ENCODE measurements at places on chromosomes 6 and 20.

DNA sequence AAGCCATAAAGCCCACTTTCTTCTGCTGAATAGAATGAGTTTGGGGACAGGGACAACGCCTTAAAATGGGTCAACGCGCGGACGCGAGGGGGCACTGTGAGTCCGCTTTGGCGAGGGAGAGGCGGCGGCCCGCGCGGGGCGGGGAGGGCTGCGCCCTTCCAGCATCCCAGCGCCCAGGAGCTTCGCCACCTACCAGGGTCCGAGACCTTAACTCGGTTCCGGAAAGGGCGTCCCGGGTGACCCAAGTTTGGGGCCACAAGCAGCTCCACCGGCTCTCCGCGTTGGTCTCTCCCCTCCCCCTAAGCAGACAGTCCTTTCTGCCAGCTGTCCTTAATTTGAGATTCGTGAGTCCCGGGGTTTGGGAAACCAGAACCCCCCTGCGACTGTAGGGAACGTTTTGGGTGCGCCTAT lies 1.8 kb upstream of the SAMD5 start:
- DNase-seq, result peak; percentile 33

DNA sequence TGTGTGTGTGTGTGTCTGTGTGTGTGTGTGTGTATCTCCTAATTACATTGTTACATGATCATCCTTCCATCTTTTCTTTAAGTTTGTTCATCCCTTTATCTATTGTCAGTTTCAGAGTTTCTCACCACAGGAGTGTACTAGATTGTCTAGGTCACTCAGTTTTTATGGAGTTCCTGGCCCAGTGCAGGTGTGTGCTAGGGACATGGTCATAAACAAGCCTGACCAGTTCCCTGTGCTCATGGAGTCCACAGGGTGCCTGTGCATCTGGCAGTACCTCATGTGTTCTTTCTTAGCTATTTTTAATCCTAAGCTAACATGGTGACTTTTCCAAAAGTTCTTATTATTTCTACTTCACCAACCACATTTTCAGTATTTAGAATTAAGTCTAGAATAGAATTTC lies 43.9 kb downstream of the PHACTR2 start:
- DNase-seq, result no peak

GRCh38 chr6:37547564-37548061 lies 47.9 kb upstream of the CCDC167 start:
- DNase-seq, result no peak

DNA sequence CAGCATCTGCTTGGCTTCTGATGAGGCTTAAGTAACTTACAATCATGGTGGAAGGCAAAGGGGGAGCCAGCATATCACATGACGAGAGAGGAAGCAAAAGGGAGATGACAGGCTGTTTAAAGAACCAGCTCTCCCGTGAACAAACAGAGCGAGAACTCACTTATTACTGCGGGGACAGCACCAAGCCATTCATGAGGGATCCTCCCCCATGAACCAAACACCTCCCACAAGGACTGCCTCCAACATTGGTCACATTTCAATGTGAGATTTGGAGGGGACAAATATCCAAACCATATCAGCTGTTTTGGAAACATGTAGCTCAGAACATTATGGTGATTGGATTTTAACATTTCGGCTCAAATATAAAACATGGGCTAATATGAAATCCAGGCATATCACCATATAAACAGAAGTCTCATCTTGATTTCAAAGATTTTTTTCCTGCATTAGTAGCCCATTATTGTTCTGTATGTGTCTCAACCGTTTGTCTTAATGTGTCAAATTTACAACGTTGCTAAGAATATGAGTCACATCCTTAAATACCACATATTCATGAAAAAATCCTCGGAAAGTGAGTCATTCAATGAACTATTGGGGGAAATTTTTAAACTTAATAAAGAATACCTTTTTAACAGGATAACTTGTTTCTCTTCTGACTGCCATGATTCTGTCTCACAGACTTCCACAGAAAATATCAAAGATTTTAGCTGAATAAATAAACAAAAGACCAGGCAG lies 894.3 kb downstream of the TFAP2A start:
- no peak for DNase-seq

DNA sequence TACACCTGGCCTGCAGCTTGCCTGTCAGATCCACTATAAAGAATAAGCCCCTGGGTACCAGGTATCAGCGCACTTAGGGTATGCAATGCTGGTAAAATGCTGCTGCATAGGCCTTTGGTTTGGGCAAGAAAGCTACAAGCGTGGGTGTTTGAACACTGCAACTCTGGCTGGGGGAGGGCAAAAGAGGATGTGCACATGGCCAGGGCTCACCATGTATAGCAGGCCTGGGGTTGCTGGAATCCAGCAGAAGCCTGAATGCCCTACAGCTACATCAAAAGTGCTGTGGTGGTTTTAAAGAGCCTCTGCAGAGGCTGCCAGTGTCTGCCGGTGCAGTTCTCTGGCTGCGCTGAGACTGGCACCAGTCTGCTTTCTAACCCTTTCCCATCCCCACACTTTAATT lies 51.7 kb downstream of the UQCC1 start:
- DNase-seq, result no peak

- no peak for DNase-seq
Measured at GRCh38 chr6:55497694-55498093, 81.3 kb downstream of the HMGCLL1 start.

DNA sequence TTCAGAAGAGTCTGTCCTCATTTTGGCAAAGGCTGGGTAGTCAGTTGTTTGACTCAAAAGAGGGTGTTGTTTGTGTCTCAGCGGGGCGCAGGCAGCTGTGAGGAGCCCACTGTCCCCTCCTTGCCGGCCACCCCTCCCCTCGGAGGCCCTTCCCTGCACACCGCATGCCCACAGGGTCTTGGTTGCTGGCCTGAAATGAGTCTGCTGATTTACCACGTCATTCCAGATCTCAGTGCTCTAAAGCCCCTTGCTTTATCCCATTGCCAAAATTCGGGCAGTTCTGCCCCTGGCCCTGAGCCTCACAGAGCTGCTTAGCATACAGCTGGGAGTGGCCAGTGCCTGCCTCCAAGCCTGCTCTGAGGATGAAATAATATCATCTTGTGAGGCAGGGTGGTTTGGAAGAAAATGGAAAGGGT lies 220.7 kb downstream of the UST start:
- DNase-seq, result no peak

DNA sequence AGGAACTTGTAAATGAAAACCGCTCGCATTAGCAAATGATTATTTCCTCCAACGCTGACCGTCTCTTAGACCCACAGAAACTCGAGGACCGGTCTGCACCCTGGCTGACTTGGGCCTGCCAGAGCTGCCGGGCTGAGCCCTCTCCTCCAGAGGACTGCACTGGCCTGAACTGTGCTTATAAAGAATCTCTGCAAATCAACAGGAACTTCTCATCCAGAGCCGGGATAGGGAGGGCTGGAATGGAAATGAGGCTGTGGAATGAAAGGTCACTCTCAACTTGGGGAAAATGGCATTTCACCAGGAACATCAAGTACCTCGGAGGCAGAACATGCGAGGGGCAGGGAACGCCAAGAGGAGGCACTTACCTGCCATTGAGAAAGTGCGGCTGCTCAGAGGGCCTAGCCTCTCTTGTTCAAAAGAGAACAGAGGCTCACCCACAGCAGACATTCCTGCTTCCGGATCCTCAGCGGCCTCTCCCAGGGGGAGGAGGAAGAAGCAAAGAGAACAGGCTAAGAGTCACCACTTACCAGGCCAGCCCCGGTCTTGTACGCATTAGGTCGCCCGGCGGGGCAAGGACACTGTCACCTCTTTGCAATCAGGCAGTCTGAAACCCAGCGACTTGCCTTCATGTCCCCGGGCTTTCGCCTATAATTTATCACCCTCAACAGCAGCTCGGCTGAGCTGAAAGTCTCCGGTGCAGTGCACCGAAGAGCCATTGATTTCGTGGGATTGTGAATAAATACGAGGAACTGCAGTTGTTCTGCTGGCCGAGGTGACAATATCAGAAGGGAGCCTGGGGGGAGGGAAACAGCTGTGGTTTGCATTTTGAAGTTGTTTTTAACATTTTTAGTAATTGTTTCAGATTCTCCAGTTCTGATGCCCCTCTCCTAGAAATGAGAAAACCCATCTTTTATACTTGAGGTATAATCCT lies 37.6 kb downstream of the ZMYND8 start:
- DNase-seq, result peak; percentile 19

- no peak for DNase-seq
Measured at GRCh38 chr6:135331002-135331401, 149.9 kb downstream of the MYB start.

DNA sequence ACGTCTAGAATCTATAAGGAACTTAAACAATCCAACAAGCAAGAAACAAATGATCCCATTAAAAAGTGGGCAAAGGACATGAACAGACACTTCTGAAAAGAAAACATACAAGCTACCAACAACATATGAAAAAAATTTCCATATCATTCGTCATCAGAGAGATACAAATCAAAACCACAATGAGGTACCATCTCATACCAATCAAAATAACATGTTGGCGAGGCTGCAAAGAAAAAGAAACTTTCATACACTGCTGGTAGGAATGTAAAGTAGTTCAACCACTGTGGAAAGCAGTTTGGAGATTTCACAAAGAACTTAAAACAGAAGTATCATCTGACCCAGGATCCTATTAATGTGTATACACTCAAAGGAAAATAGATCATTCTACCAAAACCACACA lies 243.9 kb upstream of the RUNX2 start:
- DNase-seq, result no peak

DNA sequence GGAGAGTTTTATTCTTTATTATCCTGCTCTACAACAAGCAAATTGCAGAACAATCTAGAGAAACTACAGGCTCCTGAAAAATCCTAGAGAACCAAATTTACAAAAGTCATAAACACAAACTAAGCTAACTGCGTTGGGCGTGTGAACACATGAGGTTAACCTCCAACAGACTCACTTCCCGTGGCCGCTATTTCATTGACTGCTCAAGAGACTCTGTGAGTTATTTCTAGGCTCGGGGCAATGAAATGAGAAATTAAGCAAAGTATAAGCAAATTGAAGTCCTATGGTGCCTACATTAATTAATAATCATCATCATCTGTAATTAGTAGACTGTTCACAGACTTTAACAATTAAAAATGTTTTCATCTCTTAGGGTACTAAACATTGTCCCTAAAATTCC lies 100.0 kb downstream of the MBOAT1 start:
- no peak for DNase-seq

GRCh38 chr20:37734228-37734985 lies 40.6 kb downstream of the CTNNBL1 start:
- DNase-seq, result peak; percentile 4

GRCh38 chr6:164034602-164035140 lies 620.2 kb downstream of the QKI start:
- no peak for DNase-seq

GRCh38 chr6:71228461-71229041 lies 60.1 kb upstream of the OGFRL1 start:
- no peak for DNase-seq

DNA sequence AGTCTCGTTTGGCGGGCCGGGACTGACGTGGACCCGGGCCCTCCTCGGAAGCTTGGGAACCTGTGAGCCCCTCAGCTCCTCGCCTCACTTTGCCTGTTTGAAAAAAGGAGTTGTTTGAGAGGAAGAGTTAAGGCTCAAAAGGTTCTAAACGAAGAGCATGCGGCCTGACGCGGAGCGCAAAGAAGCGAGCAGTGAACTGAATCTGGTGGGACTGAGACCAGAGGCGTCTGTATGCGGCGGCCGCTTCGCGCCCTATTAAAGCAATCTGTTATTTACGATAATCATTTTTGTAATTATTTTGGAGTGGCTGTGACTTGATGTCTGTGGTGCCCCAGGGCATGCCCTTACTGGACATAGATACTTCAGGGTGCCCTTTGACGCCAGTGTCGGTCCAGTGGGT lies 3.3 kb upstream of the TFAP2C start:
- no peak for DNase-seq

DNA sequence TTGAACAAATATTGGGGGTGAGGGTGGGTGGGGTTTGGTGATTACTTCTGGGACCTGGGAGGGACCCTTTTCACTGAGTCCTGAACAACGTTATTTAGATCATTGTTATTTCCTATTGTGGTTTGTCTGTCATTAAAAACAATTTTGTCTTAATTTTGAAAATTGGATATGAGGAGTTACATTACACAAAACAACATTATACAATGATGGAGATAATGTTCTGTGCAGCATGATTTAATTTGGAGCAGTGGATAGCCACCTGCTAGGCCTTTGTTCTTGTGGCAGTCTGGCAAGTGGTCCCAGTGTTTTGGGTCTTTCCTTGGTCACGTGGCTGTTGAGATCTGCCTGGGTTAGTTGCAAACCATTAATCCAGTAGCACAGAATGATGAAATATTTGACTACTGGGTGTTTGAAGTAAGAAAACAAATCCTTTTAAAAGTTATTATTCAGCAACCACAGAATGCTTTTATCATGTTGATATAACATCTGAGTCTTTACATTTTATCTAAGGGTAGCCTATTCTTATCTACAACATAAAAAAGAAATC lies 172.8 kb downstream of the CDKAL1 start:
- no peak for DNase-seq

DNA sequence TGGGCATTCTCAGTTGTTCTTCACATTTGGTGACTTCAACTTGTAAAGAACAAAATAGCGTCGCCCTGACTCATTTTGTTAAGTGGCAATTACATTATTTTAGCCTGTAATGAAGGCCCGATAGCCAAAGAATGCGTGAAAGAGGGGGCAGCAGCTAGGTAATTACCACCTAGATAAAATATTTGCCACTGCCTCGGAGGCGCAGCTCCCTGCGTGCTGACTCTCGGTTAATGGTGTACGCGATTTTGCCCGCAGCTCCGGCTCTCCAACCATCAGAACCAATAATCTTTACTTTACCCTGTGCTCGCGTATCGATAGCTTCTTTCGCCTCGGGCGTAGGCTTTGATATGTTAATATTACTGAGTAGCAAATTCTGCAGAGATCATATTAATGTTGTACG lies 8.7 kb downstream of the TFAP2D start:
- DNase-seq, result no peak

DNA sequence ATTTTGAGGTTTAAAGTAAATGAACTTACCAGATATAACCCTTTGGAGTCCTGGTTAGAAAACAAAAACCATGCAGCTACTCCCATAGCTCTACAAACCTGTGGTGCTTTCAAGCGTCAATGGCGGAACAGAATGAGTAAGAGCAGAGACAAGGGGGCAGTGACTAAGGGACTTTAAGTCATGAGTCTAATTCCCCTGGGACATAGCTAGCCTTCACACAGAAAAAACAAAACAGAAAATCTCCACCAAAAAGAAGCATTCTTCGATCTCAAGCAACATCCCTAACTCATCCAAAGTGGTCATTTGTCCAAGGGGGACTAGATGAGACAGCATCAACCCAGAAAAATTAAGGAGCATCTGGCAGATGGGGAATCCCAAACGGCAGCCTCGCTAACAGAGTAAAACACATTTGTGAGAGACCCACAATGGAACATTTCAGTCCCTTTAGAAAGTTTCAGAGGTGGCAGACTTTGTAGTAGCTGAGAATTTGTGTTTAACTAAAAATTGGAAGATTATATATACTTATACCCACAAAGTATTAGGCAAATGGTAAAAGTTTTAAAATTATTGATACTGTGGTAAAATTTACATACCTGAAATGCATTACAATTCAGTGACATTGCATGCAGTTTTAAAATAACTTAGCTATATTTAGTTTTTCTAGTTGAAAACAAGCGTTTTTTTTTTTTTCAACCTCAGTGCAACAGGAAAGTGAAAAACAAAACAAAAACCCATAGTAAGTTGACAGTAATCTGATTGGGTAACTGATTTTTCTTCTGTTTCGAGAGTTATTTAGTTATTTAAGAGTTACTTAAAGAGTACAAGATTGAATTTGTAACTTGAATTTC lies 67.5 kb downstream of the KCNQ5 start:
- no peak for DNase-seq

Data from stimulated activated CD8-positive, alpha-beta memory T cell treated with anti-CD3 and anti-CD28 coated beads, Interleukin-15, amount 100 ng/mL, for 48 hours (primary cell).